ENCODE measurements at places on chromosomes 12 and 14.

DNA sequence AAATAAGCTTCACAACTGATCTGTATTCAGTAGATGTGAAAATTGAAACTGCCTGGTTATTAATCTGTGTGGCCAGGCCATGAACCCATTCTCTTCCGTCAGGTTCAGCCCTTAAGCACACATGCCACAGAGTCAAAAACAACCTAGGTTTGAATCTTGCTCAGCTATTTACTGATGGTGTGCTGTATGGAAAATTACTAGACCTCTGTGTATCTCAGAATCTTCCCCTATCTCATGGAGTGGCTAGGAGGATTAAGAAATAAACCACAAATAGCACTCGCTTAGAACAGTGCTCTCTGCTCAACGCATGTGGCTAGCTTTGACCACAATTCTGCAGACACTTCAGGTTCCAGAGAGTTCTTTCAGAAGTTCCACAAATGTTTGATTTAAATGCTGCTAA lies 240.7 kb upstream of the PLEKHG7 start:
- peak; percentile 92 for DNase-seq

DNA sequence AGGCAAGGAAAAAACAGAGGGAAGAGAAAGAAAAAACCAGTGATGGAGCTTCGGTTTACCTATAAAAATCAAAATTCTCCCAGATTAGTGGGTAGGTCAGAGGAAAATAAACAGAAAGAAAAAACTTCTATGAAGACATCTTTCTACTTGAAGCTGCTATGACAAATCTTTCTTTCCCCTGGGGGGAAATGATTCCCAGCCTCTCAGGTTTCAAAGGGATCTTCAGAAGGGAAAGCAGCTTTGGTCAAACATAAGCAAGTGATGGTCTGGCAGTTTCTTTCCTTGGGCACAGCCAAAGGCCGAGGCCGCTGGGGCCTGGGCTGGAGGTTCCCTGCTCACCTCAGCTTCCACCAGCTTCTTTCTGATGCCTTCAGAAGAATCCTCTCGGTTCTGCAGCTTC lies 104.5 kb downstream of the PRKAB1 start:
- DNase-seq: no peak

DNA sequence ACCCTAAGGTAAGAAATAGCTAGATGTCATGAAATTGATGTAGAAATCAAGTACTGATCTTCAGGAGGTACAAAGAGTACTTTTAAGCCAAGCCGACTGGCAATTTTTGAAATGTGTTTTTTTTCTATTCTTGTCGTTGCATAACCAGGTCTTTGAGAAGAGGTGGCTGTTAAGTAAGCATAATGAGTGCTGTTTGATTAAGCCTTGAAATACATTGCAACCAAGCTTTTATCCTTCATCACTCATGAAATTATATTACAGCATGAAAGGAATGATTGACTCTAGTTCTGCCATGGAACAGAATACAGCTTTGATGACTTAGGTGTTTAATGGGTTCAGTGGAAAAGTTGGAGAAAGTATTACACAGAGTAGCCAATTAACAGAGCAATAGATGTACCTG lies 1720.2 kb upstream of the SEL1L start:
- DNase-seq: no peak

DNA sequence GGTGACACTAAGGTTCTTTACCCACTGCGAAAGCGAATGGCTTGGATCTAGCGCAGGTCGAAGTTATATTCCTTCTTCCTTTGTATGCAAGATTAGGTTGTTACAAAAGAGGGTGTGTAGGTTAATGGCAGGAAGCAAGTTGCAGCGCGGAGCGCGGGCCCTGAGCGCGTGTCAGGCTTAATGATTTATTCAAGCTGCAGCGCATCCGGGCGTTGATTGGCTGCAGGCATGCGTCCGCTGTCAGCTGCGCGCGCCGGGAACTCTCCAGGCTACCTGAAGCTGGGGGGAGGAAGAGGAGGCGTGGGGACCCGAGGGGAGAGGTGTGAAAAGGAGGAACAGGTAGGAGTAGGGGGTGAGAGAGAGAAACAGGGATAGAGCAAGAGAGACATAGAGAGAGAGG lies 7.4 kb downstream of the ASCL1 start:
- DNase-seq: peak; percentile 33

DNA sequence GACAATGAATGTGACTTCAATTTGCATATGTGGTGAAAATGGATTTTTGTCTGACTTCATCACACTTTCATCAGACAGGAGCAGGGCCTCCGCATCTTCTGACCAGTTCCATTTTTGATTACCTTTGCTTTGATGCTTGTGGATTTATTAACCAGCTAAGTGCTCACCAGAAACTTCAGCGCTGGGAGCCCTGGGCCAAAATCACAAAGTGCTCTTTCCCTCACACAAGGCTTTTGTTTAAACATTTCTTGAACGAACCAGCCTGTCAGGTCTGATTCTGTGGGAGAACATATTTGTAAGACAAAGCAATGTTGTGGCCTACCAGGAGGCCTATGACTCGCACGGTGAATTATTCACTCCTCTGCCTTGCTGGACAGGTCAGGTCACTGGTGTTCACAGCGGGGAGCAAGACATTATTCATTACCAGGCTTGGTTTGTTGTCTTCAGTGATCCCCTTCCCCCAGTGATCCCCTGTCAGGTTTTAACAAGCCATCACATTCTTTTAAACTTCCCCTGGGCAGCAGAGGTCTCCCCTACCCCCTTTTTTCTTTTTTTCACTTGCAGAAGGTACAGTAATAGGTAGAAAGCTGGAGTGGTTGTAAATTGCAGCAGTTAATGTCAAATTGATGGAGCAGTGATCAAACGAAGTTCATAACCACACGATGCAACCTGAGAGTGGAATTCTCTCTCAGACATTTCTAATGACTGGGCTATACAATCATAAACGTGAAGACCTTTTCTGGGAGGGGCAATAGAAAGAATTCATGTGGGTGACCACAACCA lies 167.5 kb upstream of the PRICKLE1 start:
- peak; percentile 41 for DNase-seq

GRCh38 chr12:30043151-30043847 lies 259.6 kb upstream of the TMTC1 start:
- no peak for DNase-seq

GRCh38 chr12:109369831-109370230 lies 22.1 kb downstream of the MYO1H start:
- no peak for DNase-seq

- no peak for DNase-seq
Measured at GRCh38 chr14:61524211-61524806, 171.0 kb upstream of the HIF1A start.

DNA sequence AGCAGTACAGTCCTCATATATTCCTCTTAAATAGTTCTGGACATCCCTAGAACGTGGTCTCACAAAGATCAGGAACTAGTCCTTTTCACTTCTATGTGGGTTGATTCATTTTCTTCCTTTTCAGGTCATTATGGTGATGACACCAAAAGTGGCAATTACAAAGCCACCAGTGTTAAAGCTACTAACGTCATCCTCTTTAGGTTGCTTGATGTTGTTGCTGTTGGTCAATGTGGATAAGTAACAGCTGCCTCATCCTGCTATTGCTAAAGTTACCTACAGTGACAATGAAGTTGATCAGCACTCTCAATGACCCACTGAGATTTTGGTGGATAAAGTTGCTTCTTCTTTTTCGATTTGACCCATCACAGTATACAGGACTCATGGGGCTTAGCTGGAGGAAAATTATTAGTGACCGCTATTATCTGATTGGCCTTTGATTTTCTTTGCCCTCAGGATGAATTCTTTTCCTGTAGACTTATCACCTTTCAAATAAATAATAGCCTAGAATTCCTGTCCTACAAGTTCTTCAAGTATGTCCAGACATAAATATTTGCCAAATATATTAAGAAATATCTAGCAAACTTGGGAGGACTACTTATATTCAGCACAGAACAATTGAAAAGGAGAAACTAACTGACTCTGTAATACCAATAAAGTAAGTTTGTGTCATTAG lies 54.0 kb upstream of the ATP2B1 start:
- peak; percentile 27 for DNase-seq

- DNase-seq: no peak
Measured at GRCh38 chr14:92348154-92348553, 25.2 kb downstream of the SLC24A4 start.

DNA sequence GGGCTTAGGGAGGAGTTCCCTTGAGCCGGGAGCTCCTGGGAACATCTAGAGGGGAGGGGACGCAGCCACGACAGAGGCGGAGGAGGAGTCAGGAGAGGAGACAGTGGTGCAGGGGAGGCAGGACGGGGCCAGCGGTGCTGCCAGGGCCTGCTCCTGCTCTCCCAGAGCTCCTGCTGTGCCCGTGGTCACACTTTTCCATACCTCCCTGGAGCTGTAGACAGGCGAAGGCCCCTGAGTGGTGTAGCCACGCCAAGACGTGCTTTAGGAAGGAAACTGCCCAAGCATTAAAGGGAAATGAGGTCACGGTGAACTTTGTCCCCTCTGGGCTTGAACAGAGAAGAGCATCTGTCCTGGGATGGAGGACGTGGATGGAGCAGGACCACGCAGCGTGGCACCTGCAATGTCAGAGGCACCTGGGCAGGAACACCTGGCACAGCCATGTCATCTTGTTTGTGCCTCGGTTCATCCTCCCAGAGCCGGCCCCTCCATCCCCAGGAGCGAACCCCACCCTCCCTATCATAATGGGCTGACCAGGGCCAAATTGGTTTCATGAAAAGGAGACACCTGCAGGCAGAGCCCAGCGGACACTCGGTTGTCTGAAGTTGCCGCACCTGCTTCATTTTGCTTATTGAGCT lies 239.5 kb upstream of the SFSWAP start:
- DNase-seq: no peak

DNA sequence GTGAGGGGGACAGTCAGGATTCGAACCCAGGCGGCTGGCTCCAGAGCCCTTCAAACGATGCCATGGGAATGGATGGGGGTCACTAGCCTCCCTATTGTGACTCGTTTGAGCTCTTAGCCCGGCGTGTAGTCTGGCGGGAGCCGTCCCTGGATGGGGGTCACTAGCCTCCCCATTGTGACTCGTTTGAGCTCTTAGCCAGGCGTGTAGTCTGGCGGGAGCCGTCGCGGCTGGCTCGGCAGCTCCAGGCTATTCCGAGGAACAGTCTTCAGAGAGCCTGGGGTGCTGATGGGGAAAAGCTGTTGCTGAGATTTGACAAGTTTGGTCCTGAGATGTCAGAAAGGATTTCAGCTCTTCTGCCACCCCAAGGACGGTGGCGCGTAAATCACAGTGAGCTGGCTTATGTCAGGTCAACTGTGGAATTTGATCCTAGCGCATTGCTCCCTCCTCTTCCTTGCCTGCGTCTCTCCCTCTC lies 58.3 kb downstream of the CALM1 start:
- no peak for DNase-seq

- no peak for DNase-seq
Measured at GRCh38 chr14:61884711-61885110, 122.5 kb downstream of the SNAPC1 start.

DNA sequence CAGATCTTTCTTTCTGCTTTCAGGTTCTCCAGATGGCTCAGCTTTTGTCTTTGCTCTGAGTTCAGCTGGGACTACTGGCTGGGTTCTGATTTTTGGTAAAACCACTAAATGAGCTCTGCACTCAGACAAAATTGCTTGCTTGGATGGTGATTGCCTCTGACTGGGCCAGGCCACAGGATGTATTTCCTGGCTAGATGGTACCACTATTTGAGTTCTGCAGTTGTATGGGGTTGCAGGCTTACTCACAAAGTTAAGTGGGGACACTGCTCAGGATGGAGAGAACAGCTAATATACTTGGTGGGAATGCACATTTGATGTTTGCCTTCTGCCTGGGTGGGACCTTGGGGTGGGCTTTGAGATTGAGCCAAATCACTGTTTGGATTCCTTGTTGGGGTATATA lies 14.0 kb upstream of the OR4Q3 start:
- no peak for DNase-seq

- DNase-seq: no peak
Measured at GRCh38 chr12:10582704-10583103, 30.7 kb downstream of the MAGOHB start.

DNA sequence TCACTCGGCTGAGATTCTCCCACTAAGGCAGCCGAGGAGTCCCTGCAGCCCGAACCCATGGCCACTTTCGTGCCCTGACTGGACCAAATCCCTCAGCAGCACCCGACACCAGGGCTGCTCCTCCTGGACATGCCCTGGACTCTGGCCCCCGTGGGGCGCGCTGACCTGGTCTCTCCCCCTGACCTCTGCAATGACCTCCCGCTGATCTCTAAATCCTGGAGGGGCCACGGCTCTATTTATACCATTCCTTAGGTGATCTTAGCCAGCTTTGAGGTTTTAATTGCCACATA lies 148.4 kb downstream of the PIWIL1 start:
- no peak for DNase-seq

GRCh38 chr12:51200806-51201205 lies 17.1 kb downstream of the POU6F1 start:
- DNase-seq: no peak

- DNase-seq: no peak
Measured at GRCh38 chr12:96585977-96586376, 96.6 kb downstream of the CFAP54 start.

GRCh38 chr12:118145113-118145797 lies 9.3 kb downstream of the PEBP1 start:
- DNase-seq: peak; percentile 83

- DNase-seq: no peak
Measured at GRCh38 chr12:131418121-131418520, 292.8 kb upstream of the SFSWAP start.

GRCh38 chr12:105067511-105068031 lies 16.7 kb downstream of the ALDH1L2 start:
- DNase-seq: no peak

DNA sequence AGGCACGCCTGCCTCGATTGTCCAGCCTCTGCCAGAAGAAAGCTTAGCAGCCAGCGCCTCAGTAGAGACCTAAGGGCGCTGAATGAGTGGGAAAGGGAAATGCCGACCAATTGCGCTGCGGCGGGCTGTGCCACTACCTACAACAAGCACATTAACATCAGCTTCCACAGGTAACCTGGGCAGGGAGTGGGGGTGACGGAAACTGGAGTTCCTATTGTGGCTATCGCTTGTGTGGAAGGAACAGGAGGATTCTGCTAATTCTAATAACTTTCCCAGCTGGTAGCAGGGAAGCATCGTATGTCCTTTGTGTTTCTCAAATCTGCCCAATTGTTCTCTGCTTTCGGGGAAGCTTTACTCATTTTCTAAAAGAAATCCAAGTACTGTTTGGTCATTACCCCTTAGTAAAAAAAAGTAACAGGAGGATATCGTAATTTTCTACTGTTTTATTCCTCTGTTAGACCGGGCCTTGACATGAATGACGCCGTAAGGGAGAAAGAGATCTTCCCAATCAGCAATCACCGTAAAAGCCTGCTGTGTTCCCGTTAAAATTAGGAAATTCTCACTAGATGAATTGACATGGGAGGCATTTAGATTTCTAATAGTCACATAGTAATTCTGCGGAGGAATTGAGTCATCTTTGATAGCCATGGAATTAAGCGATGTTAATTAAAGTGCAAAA lies 449 bp downstream of the THAP2 start:
- no peak for DNase-seq

- no peak for DNase-seq
Measured at GRCh38 chr12:27180906-27181505, 63.1 kb upstream of the STK38L start.

- DNase-seq: no peak
Measured at GRCh38 chr12:51921017-51921725, 13.9 kb downstream of the ACVRL1 start.

All from GM12865 (cell line).